ENCODE measurements at places on chromosomes 2 and 18.

DNA sequence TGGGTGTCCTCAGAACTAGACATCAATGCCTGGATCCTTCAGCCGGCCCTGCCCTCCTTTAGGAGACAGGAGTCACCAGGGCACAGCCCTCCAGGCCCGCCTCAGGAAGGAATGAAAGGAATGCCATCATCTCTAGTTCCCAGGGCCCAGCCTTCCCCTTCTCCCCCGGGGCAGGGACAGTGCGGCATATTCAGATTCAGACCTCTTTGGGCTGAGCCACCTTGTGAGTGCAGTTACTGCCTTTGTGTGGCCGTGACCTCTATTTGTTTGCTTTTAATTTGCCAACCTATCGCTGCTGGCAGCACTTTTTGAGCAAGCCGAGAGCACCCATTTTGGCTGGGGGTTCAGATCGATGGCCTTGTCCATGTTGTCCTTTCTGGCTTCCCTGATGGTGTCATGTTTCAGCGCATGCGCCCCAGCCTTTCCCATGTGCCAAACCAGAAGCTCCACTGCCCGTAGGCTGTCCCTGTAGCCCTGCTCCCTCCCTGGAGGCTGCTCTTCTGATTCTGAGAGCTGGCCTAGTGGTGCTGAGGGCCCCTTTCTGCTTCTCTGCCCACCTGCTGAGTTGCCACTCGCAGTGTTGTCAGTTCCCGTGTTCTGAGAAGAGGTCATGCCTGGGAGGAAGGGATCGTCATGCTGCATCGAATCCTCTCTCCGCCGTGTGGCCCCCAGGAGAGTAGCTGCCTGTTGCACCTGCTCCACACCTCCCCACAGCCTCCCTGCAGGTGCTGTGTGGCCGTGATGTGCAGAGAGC, 10.9 kb downstream of the ANKRD23 start:
- DNase-seq = peak; percentile 90

- no peak for DNase-seq
Observed at GRCh38 chr18:3626929-3627458, 177.0 kb downstream of the TGIF1 start.

- no peak for DNase-seq
Observed at GRCh38 chr2:207167099-207167923, 1.6 kb upstream of the KLF7 start.

DNA sequence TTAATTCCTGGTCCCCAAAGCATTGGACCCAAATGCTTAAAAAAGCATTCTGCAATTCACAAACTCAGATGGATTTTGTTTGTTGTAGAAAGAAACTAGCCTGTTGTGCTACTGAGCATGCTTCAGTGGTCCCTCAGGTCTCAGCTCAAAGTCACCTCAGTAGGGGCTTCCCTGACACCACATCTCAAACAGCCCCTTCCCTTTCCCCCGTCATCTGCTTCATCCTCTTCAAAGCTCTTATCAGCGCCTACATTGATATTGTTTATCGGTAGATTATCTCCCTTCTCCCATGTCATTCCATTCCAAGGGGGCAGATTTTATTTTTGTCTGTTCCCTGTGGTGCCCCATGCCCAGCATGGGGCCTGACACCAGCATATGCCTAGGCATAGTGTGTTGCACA, 172.9 kb downstream of the CELF4 start:
- no peak for DNase-seq

- no peak for DNase-seq
Observed at GRCh38 chr18:38312532-38312931, 746.9 kb upstream of the CELF4 start.

DNA sequence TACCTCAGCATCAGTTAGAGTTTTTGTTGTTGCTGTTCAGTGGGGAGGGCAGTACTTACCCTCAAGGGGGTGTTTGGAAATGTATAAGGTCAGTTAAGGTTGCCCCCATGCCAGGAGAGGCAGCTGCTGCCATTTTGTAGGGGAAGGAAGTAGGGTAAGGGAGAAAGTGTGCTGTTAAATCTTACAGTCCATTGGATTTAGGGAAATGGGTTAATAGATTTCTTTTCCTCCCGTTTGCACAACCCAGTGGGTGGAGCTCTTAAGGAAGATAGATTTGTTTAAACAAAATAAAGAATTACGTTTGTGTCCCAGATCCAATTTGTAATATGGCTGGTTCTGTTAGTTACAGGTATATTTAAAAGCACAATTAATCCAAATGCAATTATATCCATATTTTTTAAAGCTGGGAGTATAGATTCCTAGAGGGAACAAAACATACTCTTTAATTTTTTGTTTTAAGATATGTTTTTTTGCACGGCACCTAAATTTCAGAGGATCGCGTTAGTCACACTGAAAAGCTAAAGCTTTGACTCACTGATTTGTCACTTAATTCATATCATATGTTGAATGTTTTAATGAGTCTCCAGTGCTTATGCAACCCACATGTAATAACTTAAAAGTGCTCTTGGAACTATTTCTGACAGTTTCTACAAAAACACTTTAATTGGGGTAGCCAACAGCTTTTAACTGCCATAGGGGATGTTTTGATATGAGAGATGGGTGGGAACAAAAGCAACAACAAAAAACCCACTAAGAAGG, 9.0 kb upstream of the CWC22 start:
- no peak for DNase-seq

- peak; percentile 52 for DNase-seq
Observed at GRCh38 chr2:121650315-121650930, 1.2 kb upstream of the CLASP1 start.

GRCh38 chr2:107719836-107720235, 106.9 kb upstream of the RGPD4 start:
- no peak for DNase-seq

DNA sequence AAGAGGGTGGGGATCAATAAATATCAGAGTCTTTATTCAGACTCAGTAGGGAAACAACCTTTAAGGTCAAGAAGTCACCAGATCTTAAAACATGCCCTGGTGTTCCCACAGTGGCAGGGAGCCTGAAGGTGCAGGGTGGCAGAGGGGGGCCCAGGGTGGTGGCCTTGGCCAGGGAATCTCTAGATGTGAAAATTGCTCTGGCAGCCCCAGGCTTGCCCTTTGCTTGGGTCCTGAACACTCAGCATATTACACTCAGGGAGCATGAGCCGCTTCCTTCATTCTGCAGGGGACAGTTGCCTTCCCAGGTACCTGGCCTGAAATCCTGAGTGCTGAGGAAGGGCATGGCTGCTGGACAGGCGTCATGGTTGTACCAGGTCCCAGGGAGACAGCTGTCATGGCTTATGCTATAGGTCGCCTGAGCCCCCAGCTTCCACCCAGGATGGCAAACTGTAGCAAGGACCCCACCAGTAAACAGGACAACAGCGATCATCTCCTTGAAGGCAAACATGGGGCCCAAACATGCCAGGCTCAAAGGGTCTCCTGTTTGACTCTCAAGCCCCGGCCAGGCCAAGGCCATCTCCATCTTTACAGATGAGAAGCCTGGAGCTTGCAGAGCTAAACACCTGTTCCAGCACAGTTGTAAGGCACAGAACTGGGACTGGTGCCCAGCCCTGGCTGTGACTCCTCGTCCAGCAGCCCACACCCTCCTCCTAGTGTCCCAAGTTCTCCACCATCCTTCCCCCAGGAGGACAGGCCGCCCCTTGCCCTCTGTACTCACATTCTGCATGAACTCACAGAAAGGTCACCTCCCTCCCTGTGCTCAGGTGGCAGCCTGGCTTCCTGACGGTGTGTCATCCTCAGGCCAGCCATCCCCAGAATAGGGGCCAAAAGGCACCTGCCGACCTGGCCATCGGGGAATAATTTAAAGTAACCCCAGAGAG, 14.6 kb downstream of the ABCG8 start:
- DNase-seq = peak; percentile 32

GRCh38 chr2:125925891-125926546, 729.9 kb upstream of the GYPC start:
- no peak for DNase-seq

GRCh38 chr2:186031229-186031628, 292.6 kb downstream of the FSIP2 start:
- DNase-seq = no peak

- DNase-seq = no peak
Observed at GRCh38 chr2:174027956-174028355, 62.8 kb upstream of the SP3 start.

- DNase-seq = no peak
Observed at GRCh38 chr2:112335600-112335999, 60.2 kb downstream of the ZC3H6 start.

- DNase-seq = no peak
Observed at GRCh38 chr18:45589356-45590035, 25.8 kb upstream of the SLC14A2 start.

- DNase-seq = no peak
Observed at GRCh38 chr18:26637324-26637723, 89.0 kb upstream of the KCTD1 start.

DNA sequence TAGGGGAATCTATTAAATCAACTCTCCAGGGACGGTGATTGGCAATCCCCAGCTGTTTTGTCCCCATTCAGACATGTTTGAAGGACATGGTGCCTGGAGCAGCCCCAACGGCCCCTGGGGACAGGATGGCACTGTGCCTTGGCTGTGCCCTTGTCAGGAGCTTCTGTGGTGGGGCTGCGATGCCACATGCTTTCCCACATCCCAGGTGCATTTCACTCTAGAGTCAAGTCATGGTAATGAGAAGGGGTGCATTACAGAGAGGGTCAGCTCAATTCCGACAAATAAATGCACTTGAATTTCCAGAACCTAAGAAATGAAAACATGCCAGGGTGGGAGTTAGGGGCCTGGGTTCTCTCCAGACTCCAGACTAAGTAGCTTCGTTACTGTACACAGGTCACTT, 289.4 kb upstream of the PXDN start:
- no peak for DNase-seq

DNA sequence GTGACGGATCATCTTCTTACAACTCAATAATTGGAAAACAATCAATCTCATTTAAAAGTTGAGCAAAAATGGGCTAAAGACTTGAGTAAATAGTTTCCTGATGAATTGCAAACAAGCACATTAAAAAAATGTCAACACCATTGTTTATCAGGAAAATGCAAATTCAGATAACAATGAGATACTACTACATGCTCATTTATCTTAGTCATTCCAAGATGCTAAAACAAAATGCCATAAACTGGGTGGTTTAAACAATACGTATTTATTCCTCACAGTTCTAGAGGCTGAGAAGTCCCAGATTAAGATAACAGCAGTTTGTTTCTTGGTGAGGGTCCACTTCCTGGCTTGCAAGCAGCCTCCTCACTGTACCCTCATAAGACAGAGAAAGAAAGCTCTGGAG, 359.6 kb downstream of the NR4A2 start:
- DNase-seq = no peak

- DNase-seq = no peak
Observed at GRCh38 chr2:190965580-190966222, 48.3 kb downstream of the STAT1 start.

DNA sequence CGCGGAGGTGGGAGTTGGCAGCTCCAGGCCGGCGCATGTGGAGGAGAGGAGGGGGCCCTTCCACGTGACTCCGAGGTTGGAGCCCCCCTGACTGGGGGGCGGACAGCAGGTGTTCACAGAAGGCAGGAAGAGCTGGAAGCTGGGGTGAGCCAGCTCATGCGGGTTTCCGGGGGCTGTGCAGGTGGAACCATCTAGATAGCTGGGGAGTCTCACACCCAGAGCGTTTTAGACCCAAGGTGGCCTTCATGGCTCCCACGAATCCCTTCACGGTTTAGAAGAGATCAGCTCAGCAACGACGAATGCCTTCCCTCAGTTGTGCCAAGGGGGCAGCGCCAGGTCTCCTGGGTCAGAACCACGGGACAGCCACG, 740.5 kb upstream of the SALL3 start:
- no peak for DNase-seq

- DNase-seq = no peak
Observed at GRCh38 chr2:192700934-192701333, 506.2 kb upstream of the TMEFF2 start.

- DNase-seq = no peak
Observed at GRCh38 chr2:132680544-132680943, 10.5 kb upstream of the LYPD1 start.

GRCh38 chr2:36734304-36734703, 37.8 kb downstream of the VIT start:
- no peak for DNase-seq

DNA sequence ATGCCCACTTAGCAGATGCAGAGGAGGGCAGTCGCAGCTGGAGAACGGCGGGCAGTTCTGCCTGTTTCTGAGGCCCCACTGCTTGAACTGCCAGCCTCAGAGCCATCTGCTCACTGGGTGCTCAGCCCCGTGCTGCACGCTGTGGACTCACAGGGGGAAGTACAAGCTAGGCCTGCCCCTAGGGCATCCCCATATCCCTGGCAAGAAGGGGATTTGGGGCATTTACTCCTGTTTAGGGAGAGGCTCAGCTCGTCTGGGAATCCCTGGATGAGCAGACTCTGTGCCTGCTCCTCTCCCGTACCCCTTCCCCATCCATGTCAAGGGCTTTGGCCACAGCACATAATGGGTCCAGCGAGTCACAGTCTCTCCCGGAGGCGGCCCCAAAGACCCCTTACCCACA, 169.8 kb upstream of the PKDCC start:
- no peak for DNase-seq

- DNase-seq = no peak
Observed at GRCh38 chr2:134625311-134625710, 93.5 kb downstream of the TMEM163 start.

DNA sequence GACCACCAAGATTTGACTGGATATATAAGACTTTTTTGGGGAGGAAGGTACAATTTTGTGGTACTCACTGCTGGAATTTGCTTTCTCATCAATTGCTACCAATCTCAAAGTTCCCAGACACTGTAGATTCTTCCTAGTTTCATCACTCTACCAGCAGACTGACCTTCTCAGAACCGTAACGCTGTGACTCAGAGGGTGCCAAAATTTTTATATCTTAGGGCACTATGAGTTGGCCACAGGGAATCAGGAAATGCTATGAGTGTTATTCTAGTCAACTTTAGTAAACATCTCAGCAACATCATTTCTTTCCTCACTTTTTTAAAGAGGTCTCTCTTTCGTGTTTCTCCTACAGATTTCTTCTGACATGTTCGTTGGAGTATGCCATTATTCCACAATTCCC, 499.0 kb downstream of the TMX3 start:
- no peak for DNase-seq

DNA sequence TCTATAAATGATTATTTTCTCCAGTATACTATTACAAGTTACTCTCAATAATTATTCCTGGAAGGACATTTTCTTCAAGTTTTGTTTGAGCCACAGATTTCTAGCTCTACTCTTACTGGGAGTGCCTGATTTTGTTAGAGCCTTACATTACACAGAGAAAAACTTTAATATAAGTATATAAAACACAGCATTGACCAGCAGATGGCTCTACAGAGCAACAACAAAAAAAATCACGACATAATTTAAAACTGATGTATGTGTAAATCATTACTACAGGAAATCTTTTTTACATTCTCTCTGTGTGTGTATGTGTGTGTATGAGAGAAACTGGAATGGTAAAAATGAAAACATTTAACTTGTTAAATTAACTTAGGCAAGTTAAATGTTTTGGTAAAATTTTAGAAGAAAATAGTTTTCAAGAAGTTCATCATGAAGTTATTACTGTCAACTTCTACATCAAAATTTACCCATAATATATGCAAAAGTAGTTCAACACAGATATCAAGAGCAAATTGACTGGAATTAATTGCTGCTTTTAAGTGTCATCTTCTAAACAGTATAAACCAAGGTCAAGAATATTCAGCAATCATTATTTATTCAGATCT, 103.3 kb downstream of the MDH1 start:
- no peak for DNase-seq

Measured in ecto neural progenitor cell (in vitro differentiated cells).